ENCODE measurements at places on chromosomes 2 and 18. TPM values are rescaled to one million over a fixed set of nuclear protein-coding genes. Genes with fewer than 3 reads are reported as not detected.

DNA sequence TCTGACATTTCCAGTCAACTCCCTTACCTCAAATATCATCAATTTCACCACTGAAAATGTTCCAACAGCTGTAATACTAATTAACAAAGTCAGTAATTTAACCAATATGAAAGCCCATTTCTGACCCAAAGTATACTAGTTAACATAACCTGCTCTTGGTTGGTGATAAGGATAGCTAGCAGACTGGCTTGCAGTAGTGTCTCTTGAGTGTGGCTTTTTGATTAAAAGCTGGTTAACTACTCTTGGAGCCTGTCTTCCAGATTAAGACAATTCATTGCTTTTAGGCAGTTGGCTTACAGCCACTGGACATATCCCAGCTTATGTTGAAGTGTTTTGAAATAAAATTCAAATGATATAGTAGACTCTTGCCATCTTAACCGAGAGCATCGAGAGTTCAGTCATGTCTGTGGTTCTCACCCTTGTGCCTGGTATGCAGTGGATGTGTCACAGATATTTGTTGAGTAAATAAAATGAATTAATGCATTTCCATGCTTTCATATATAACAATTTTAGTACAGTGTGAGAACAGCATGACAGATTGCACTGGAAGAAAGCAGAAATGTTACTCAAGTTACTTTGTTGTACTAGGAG, 158.1 kb downstream of the TANC1 start:
- DNase-seq, result no peak

DNA sequence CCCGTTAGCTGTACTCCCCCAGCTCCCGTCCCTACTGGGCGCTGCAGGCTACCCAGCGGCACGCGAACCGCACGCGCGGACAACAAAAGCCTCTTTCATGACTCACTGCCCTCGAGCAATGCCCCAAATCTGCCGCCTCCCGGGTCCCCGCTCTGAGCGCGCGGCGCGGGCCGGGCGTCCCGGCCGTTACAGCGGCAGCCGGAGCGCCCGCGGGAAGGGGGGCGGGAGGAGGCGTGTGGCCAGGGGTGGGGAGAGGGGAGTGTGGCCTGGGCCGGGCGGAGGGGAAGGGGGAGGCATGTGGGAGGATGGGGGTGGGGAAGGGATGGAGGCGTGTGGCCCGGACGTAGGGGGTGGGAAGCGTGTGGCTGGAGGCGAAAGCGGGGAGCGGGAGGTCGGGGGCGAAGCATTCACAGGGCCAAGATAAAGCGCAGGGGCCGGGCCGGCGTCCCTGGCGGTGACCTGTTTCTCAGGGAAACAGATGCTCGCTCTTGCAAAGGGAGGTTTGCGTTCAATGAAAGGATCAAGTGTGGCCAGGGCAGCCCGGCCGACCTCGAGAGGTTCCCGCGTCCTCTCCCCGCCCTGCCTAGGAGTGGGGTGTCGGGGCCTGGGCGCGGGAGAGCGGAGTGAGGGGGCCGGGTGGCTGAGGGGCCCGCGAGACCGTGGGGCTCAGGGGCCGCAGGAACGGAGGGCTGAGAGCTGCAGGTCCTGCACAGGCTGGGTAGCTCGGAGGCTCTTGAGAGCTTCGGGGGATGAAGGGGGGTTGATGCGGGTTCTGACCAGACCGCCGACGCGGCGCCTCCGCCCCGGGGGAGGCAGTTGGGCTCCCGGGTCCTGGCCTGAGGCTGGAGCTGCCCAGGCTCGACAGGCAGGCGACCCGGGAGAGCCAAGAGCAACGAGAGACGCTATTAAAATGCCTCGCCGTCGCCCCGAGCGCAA, 3.5 kb upstream of the NEUROD1 start:
- no peak for DNase-seq

PFN4 gene
- 2.5 TPM for polyA plus RNA-seq

DNA sequence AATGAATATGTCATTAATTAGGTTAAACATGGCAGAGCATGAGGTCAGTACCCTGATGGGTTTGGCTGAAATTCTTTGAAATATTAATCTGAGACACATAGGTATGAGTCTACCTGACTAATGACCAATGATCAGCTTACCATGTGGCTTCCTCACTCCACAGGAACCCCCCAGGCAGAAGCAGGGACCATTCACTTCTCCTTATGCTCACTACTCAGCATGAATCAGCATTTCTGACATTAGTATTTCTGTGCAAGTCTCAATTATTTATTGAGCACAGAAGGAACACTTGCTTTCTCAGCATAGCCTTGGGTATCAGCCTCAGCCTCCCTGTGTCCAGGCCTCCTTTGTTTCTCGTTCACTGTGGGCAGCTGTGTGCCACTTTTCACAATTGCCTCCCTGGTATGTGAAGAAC, 9.3 kb upstream of the KCNE4 start:
- DNase-seq, result no peak

DNA sequence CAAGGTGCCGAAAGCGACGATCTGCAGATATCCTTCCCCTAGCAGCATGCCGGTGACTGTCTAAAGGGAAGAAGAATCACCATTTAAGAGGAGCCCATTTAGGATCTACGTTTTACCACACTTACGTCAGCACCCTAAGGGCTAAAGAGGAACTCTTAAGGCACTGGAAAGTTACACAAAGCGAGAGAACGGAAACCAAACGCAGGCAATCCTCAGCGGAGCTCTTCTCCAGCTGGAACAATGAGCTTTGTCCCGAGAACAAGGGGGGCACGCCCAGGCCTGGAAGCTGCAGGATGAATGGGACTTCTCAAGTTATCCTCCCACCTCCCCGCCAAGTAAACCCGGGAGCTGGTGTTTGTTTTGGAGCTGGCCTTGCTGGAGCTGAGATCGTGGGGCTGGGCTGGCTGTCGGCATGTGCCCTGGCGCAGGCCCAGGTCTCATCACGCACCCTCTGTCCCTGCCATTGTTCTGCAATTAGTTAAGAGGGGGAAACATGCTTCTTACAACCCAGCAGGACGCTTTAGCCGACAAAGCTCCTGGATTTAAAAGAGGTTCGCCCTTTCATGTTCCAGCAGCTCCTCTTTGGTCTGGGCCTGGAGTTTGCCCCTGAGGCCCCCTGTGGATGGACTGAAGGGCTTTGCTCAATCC, 36.4 kb downstream of the PXDN start:
- no peak for DNase-seq

GRCh38 chr2:180790891-180791290, 189.5 kb upstream of the UBE2E3 start:
- no peak for DNase-seq

GPAT2 gene
- polyA plus RNA-seq, result 2.3 TPM

DNA sequence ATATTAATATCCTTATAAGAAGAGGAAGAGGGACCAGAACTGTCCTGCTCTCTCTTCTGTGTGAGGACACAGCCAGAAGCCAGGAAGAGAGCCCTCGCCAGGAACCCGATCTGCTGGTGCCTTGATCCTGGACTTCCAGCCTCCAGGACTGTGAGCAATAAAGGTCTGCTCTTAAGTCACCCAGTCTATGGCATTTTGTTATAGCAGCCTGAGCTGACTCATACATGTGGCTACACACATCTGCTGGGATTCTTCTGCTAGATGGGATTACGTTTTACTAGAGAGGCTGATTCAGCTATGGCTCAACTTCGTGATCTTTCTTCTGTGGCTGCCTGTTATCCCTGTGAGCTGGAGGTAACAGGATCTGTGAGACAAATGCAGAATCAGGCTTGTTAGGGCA, 29.6 kb downstream of the ARL4C start:
- no peak for DNase-seq

Data from right renal cortex interstitium (tissue), 3 donors.